Dermis blood vessel endothelial cell (primary cell): ENCODE measurements at places on chromosomes 12 and 14. TPM values are rescaled to one million over a fixed set of nuclear protein-coding genes. Genes with fewer than 3 reads are reported as not detected.

Gene TMEM116
- total RNA-seq: 3.1 and 5.1 TPM in 2 replicates

Gene LMNTD1
- total RNA-seq: 0.19 TPM in 1 of 2 replicates, not detected in the other

Gene HSPA2
- total RNA-seq: 5.4 and 7.0 TPM in 2 replicates

Gene OTX2
- not detected in 2 replicates for total RNA-seq

Gene DEPDC4
- total RNA-seq: 0.17 and 0.33 TPM in 2 replicates

Gene DIO2
- 0.51 TPM in 1 of 2 replicates, not detected in the other for total RNA-seq

Gene PYGL
- 64.5 and 99.6 TPM in 2 replicates for total RNA-seq

Gene ENDOU
- total RNA-seq: 0.05 TPM in 1 of 2 replicates, not detected in the other

Gene PTGR2
- total RNA-seq: 2.0 and 2.2 TPM in 2 replicates

Gene CACNA2D4
- 0.17 and 0.33 TPM in 2 replicates for total RNA-seq

Gene CLEC4E
- not detected in 2 replicates for total RNA-seq

Gene KCNH3
- 0.09 TPM in 1 of 2 replicates, not detected in the other for total RNA-seq

Gene ACOT6
- not detected in 2 replicates for total RNA-seq

Gene GUCY2C
- not detected in 2 replicates for total RNA-seq

Gene DBX2
- total RNA-seq: not detected in 2 replicates

Gene NUAK1
- total RNA-seq: 73.9 and 158 TPM in 2 replicates

Gene RPGRIP1
- 0.33 TPM in 1 of 2 replicates, not detected in the other for total RNA-seq
